ENCODE measurements at places on chromosomes 3 and 15. TPM values are rescaled to one million over a fixed set of nuclear protein-coding genes. Genes with fewer than 3 reads are reported as not detected.

The CCDC9B gene
- 28.7 TPM for total RNA-seq

The SEC22C gene
- total RNA-seq = 17.5 TPM

The WDR93 gene
- 0.13 TPM for total RNA-seq

The DPPA2 gene
- total RNA-seq = not detected
